Posterior vena cava (tissue), 2 donors: ENCODE measurements at places on chromosomes 4 and X. TPM values are rescaled to one million over a fixed set of nuclear protein-coding genes. Genes with fewer than 3 reads are reported as not detected.
A peak's percentile ranks its signal among the peaks of the same experiment; 100 is the strongest.

BANK1 gene
- total RNA-seq, result 4.9 TPM

MTTP gene
- total RNA-seq, result not detected

MAGEB5 gene
- not detected for total RNA-seq

SLC26A1 gene
- not detected for total RNA-seq

MID1 gene
- total RNA-seq, result 36.5 TPM

SCML2 gene
- total RNA-seq, result 1.0 TPM

EPHA5 gene
- total RNA-seq, result 1.1 TPM

TMEM131L gene
- total RNA-seq, result 12.0 TPM

MAP7D3 gene
- 30.3 TPM for total RNA-seq

GRCh38 chr4:8278421-8279287 is 9.1 kb downstream of the HTRA3 start:
- peak; percentile 86 for DNase-seq

DNA sequence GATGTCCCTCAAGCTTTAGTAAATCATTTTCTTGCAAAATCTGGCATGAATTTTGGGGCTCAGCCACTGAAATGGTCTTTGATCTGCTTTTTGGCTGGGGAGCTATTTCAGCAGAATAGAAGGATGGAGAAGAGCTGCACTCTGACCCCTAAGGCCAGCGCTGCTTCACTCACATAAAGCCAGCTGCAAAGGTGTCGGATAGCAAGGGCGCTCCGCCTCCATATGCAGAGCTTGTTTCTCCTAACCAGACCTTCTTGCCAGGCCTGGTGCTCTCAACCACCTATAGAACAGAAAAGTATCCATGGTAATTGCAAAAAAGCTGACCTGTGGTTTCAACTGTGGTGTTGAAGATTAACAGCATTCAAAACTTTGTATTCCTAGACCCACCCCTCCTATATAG is 24.1 kb upstream of the COQ2 start:
- DNase-seq, result no peak

GRCh38 chr4:10087152-10087791 is 29.3 kb downstream of the WDR1 start:
- DNase-seq, result peak; percentile 67

DNA sequence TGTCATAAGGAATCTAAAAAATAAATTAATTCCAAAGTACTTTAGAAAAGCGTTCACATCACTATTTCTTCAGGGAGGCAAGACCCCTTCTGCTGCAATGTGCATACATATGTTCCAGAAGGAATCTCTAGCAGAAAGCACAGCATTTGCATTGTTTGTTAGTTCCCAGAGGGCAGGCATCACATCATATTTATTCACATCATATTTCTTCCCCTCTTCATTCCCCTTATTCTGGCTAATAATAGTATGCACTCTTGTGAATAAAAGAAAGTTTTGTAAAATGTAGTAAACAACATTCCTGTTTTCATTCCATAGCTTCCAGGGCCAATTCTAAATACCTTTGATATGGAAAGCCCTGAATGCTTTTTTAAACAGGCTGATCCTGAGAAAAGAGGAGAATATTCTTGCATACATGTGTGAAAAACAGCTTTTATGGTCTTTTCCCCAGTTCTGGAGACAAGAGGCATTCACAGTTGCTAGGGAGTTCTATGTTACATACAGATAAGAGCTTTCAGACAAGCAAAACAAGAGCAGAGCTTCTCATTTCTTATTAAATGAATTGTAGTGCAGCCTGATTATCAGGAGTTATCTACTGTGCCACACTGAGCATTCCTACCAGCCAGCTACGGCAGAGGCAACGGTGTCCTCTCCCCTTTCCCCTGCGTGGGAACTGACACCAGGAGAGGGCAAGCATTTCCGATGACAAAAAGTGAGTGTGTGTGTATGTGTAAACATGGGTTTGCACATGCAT is 15.2 kb downstream of the GATB start:
- no peak for DNase-seq

GRCh38 chr4:127959794-127960193 is 5.2 kb downstream of the MFSD8 start:
- no peak for DNase-seq

- no peak for DNase-seq
Observed at GRCh38 chrX:109839694-109840567, 106.9 kb upstream of the ACSL4 start.

- DNase-seq, result no peak
Observed at GRCh38 chr4:6967846-6968340, 58.3 kb downstream of the TBC1D14 start.

GRCh38 chr4:184251670-184251980 is 34.0 kb upstream of the ENPP6 start:
- DNase-seq, result no peak
